ENCODE measurements at places on chromosomes 7 and 10.

- DNase-seq, result no peak
These were observed 64.1 kb downstream of the WDR37 start for GRCh38 chr10:1120306-1120705.

GRCh38 chr7:140533394-140533872, 54.1 kb upstream of the MKRN1 start:
- DNase-seq, result no peak

DNA sequence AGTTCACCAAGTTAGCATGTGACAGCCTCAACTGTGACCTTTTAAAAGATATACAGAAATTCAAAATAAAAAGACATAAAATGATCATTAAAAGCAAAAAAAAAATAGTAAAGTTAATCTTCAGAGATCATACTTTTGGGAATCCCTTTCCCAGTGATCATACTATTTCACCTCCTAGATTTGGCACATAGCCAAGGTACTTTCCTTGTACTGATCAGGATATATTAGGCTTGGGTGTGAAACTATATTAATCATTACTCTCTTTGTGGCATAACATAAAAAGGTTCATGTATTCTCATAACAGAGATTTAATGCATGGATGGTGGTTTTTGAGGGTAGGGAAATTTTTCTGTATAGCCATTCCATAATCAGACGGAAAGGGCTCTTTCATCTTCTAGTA, 109.6 kb upstream of the ZWINT start:
- no peak for DNase-seq

GRCh38 chr7:131741446-131741845, 185.0 kb upstream of the PODXL start:
- no peak for DNase-seq

DNA sequence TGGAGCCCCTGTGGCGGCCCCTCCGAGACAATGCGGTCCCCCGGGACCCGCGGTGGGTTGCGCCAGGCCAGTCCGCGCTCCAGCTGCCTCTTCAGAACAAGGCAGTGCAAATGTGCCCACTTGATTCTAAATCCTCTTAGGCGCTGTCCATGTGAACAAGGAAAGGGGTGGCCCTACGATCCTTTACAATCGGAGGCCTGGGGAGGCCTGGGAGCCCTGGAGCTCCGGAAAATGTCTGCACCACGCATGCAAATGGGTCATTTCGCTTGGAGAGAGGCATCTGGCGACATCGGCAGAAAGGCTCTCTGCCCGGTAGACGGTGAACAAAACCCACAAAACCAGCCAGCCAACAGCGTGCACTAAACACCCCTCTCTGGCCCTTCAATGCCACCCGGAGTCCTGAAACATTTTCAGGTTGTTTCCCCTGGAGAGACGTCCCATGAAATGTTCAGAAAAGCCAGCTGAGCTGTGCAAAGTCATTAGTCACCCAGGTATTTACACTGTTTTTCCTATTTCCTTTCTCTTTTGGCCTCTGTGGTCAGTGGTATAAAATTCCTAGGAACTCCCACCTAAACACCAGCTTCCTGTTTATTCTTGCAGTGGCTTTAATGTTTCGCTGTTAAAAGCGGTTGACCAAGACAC, 102.8 kb upstream of the ZNF438 start:
- no peak for DNase-seq

DNA sequence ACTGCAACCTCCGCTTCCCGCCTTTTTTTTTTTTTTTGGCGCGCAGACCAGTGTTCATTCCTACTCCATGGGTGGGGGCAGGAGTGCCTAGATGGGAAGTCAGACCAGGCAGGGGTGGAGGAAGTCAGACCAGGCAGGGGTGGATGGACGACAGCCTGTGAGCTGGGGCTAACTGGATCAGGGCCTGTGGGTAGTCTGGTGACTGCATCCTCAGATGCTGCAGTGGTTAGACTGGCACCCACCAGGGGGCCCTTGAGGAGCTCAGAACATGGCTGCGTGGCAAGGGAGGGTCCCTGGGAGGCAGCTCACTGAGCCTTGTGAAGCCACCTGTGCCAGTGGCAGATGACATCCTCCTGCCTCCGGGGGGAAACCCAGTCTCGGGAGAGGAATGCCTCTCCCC, 35.1 kb downstream of the RCC1L start:
- no peak for DNase-seq

GRCh38 chr7:289209-289755, 688 bp upstream of the FOXL3 start:
- no peak for DNase-seq

DNA sequence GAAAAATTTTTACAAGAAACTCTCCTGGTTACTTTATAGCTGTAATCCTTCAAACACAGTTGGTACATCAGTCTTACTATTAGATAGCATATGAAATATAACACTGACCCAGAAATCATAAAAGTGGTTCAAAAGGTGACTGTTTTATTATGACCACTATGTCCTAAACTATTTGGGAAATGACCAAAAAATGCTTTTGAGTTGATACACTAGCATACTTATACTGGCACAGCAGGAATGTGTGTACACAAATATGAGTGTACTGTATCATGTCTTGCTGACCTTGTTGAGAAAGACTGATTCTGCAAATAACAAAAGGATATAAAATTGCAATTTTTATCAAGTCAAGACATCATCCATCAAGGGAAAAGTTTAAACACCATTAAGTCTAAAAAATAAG, 24.3 kb downstream of the CSTF2T start:
- DNase-seq, result no peak

- no peak for DNase-seq
These were observed 10.5 kb upstream of the GIMAP8 start for GRCh38 chr7:150439967-150440366.

DNA sequence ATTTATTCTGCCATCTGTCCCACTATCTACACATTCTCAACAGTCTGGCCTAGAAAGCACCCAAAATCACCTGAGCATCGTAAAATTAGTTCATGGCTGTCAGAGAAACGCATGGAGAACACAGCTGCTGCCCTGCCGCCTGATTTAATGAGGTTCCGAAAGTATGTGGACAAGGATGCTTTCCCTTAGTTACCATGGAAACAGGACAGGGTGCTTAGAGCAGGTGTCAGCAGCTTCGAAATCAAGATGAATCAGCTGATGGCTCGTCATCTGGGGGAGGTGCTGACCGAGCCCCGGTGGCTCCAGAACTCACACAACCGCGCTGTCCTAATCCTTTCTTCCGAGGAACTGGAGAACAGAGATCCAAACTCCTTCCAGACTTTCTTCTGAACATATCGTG, 151.5 kb downstream of the TEX36 start:
- DNase-seq, result no peak

- peak; percentile 91 for DNase-seq
These were observed 85.9 kb downstream of the ZNF33B start for GRCh38 chr10:42552188-42553063.

DNA sequence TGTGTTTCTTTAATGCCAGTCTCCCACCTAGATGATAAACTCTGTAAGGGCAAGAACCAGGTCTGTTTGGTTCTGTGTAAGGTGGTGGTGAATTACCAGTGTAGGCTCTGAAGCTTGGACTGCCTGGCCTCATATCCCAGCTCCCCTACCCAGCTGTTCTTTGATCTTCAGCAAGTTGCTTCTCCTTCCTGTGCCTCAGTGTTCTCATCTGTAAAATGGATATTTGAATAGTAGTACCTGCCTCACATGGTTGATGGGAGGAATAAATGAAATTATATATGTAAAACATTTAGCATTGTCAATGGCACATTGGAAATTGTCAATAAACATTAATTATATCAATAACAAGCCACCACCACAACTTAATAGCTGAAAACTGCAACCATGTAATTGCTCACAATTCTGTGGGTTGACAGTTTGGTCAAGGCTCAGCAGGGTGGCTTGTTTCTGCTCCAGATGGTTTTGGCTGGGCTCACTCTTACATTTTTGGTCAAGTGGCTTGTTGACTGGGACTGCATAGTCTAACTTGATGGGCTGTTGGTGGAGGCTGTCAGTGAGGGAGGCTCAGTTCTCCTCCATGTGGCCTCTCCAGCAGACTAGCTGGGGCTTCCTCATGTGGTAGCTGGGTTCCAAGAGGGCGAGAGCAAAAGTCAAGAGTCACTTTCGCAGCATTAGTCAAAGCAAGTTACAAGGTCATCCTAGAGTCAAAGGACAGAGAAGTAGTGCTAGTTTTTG, 84.5 kb upstream of the DUSP5 start:
- DNase-seq, result no peak

DNA sequence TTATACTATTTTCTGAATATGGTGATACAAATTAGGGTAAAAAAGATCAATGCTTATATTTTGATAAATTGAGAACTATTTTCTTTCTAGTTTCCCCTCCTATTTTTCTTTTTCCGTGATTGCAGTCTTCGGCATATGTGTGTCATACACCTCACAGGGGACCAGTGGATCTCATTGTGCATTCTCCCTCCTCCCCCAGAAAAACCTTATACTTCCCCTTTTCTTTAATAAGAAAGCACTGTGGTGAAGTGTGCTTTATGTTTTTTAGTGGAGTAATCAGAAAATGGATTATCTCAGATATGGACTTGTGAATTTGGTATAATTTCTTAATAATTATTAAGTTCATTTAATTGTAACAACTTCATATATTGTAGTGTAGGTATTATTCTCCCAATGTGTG, 72.8 kb downstream of the BICC1 start:
- DNase-seq, result no peak

- no peak for DNase-seq
These were observed 37.5 kb downstream of the PTN start for GRCh38 chr7:137305901-137306621.

DNA sequence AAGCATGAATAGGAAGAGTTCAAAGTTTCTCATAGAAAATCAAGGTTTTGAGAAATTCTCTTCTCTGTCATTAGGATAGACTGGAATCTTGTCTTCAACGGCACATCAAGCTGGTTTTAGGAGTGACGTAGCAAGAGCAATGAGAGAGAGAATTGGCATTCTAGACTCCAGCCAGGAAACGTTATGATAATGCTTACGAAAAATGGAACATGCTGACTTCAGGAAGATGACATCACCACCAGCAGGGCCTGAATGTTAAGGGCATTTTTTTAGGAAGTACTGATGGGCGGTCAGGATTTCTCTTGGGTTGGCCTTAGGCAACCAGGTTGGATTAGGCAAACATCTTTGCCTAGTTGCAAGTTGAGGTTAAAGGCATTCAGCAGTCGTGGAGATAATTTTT, 213.2 kb upstream of the CTBP2 start:
- DNase-seq, result no peak

DNA sequence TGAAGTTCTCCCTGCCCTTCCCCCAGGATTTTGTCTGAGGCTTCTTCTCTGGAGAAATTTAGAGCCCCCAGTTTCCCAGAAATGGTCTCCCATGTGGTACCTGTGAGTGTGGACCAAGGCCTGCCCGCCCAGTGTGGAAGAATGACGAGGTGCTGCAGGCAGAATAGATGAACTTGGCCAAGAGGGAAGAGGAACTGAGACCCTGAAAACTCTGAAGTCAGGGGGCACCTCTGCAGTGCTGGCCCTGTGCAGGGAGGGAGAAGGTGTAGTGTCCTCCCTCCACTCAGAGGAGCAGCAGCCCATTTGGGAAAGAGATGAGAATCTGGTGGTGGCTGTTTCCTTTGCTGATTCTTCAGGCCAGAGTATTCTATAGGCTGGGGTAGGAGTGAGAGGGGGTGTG, 115.2 kb upstream of the PCGF5 start:
- no peak for DNase-seq

GRCh38 chr10:103196516-103196915, 3.4 kb upstream of the NT5C2 start:
- no peak for DNase-seq

- no peak for DNase-seq
These were observed 2.0 kb downstream of the DBNL start for GRCh38 chr7:44046321-44047061.

DNA sequence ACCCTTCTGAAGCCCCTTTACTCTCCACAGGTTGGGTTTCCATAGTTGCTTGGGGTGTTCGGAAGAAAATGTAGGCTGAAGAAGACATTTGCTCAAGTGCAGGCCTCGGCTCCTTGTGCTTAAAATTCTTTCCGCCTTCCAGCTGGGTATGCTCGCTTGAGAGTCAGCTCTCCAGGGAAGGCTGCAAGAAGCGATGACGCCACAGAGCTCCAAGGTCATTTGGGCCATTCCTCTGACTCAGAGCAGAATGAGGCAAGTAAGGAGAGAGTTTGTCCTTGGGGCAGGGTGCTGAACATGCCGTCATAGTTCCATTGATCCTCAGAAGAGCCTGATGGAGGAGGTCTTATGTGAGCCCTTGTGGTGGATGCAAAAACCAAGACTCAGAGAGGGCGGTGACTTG, 27.4 kb upstream of the HSPA12A start:
- DNase-seq, result no peak

GRCh38 chr7:146175716-146176115, 59.1 kb downstream of the CNTNAP2 start:
- no peak for DNase-seq

DNA sequence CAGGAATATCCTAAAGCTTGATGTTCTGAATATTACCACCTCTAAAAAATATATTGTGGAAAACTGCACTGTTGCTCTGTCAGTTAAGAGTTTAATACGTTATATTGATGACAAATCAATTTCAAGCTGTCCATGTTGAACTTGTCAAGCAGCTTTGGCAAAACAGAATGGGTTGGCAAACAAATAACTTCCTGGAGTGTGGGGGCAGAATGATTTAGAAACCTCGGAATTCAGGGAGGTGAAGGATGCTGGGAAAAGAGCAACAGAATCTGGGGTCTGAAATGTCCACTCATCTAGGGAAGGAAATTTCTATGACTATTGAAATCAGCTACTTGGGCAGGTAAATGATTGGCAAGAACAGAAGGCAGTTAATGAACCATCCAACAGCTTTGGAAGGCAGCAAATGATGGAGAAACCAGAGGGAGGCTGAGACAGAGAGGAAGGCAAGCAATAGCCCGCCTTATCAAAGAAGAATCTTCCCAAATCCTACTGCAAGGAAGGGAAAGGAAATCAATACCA, 95.1 kb upstream of the PALS2 start:
- no peak for DNase-seq

DNA sequence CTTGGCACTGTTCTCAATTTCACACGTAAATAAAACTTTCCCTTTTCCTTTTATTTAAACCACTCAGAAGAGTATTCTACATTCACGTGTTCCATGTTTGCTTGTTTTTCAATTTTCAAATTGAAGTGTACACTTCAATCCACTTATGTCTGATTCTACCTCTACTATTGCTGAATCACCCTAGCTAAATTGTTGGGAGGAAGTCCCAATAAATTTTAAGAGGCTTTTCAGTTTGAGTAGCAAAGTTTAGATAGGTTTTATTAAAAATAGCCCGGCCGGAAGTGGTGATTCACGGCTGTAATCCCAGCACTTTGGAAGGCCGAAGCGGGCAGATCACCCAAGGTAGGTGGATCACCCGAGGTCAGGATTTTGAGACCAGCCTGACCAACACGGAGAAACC, 1414.7 kb upstream of the CELF2 start:
- DNase-seq, result no peak

- no peak for DNase-seq
These were observed 97.5 kb downstream of the MICALL2 start for GRCh38 chr7:1361756-1362125.

DNA sequence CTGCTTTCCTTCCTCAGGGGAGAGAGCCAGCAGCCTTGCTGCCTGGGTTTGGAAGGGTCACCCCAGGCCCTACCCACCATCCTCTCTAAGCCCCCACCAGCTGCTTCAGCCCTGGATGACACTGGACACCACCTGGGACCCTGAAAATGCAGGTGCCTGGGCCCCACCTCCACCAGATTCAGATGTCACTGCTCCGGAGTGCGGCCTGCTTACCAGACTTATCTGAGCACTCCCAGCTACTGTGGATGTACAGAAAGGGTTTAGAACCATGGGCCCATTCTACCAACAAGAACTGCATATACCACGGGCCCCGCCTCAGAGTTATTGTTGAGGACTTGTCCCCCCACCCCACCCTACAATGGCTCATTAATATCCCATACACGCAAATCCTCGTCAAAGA, 172.3 kb downstream of the PTPRN2 start:
- DNase-seq, result no peak
